ENCODE measurements at places on chromosomes 1 and 21. TPM values are rescaled to one million over a fixed set of nuclear protein-coding genes. Genes with fewer than 3 reads are reported as not detected.

GRCh38 chr1:160558660-160559380 lies 20.5 kb downstream of the CD84 start:
- DNase-seq = no peak

- DNase-seq = peak; percentile 21
Observed at GRCh38 chr1:89311757-89312156, 39.1 kb upstream of the GBP5 start.

DNA sequence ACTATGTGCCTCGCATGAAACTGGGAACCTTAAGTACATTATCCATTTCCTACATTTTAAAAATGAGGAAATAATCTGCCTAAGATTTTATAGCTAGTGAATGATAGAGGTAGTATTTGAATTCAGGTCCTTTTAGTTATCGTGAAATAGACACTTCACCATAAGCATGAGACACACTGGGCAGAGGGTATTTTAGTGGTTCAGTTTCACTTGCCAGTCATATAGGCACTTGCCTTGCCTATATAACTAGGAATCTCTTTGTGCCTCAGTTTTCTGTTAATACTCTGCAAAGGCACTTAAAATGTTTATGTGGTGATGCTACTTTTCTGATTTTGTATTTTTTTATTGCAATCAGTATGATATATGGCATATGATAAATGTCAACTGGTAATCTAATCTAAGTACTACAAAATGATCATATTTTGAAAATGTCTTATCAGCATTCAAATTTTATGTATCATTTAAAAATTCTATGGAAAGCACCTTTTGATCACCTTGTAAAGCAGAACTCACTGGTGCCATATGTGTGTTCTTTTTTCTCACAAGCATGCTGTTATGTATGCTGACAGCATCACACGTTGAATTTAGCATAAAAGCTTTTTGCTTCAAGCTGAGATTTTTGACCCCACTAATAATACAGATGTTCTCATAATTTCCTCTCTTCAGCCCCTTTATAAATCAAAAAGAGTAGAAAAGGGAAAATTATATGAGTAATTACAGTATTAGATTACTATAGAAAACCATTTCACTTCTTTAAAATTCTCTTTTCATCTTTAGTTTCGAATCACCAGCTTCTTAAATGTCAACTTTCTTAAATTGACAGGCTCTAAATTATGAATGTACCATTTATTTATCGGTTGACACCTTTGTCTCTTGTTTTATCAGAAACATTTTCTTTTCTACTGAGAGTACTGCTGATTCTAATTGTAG lies 52.6 kb downstream of the RPS6KC1 start:
- no peak for DNase-seq

DNA sequence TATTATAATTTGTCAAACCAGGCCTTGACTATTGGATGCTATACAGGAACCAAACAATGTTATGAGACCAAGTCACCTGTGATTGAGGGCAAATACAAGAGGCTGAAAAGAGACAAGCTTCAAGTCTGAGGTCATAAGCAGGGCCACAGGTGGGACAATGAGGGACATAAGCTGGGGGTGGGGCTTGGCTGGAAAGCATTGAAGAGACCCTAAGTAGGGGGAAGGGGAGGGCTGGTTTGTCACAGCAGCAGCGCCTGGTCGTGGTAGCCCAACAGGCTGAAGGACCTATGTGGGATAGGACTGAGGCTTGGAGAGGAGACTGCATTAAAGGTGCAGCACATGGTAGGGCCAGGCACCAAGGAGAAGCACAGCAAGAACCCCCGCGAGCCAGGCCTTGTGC lies 17.9 kb downstream of the HMGN2 start:
- no peak for DNase-seq

GRCh38 chr1:25343872-25344271 lies 5.7 kb downstream of the TMEM50A start:
- no peak for DNase-seq

ALX3 gene
- polyA plus RNA-seq = not detected

OR2T11 gene
- not detected for polyA plus RNA-seq

DDAH1 gene
- not detected for polyA plus RNA-seq

ARHGAP29 gene
- polyA plus RNA-seq = not detected
